Kidney (tissue), 22 donors: ENCODE measurements at places on chromosomes 5 and 9.

GRCh38 chr9:132857616-132858342 is 20.3 kb downstream of the AK8 start:
- DNase-seq, result no peak

- no peak for DNase-seq
Observed at GRCh38 chr5:29983528-29984155, 1209.8 kb upstream of the CDH6 start.

- DNase-seq, result no peak
Observed at GRCh38 chr5:76729373-76730290, 13.7 kb downstream of the F2R start.

DNA sequence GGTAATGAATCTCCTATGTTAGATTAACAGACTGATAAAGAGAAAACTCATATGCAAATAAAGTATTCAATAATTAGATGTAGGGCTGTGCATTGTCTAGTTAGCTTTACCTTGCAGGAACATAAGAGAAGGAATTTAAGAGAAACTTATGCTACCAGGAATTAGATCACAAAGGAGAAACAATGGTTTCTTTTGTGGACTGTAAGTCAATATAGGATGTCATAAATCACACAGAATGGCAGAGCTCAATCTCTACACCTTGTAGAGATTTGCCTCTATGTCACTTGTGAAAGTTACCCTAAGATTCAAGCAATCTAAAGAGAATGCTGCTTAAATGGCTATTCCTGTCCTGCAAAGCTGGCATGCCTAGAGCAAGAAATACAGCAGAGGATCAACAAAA is 26.0 kb downstream of the SLCO4C1 start:
- no peak for DNase-seq

- no peak for DNase-seq
Observed at GRCh38 chr5:163913548-163913947, 408.1 kb downstream of the MAT2B start.

DNA sequence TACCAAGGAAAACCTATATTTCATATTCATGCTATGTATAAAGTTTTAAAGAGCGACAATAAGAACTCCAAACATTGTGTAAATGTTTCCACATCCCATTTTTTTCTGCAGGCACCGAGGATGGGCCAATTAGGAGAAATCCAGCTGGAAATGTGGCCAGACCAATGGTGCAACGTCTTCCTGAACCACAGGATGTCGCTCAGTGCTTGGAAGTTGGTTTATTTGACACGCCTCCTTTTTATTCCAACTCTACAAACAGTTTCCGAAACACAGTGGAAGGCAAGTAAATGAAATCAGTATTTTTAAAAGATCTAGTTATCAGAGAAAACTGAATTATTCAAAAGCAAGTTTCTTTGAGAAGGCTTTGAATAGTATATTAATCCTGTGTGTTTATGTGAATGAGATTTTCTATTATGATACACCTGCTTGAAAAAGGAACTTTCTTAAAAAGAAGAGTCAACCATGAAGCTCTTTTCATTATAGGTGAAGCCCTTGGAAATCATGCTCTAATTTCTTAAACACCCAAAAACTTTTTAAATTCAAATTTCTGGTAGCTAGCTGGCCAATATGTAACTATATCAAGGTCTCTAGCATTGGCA is 9.1 kb downstream of the TYRP1 start:
- DNase-seq, result peak; percentile 60

GRCh38 chr9:135242406-135242805 is 154.9 kb downstream of the OLFM1 start:
- no peak for DNase-seq
